ENCODE measurements at places on chromosomes 7 and 10.

DNA sequence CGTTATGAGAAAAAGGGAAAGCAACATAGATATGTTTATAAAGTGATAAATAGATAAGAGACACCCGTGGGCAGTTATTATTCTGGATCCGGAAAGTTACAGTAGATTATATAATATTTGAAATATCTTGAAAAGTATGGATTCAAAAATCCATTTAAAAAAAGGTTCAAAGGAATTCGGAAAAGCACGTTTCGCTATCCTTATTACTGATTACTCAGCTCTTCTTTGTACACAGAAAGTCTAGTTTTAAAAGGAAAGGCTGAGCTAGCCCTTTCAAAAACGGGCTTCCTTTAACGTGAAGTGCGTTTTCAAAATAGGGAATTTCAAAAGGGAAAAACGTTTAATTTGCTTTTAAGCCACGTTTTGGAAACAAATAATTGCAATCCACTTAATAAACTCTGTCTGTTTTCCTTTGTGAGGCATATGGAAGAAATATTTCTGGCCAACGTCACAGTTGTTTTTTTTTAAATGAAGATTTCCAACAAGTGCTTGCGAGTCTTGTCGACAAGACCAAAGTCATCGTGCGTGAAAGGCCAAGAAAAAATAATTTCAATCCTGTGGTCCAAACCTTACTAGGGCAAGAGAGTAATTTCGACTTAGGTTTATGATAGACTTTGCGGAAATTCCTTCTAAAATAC lies 2.2 kb upstream of the SKIDA1 start:
- DNase-seq = no peak

DNA sequence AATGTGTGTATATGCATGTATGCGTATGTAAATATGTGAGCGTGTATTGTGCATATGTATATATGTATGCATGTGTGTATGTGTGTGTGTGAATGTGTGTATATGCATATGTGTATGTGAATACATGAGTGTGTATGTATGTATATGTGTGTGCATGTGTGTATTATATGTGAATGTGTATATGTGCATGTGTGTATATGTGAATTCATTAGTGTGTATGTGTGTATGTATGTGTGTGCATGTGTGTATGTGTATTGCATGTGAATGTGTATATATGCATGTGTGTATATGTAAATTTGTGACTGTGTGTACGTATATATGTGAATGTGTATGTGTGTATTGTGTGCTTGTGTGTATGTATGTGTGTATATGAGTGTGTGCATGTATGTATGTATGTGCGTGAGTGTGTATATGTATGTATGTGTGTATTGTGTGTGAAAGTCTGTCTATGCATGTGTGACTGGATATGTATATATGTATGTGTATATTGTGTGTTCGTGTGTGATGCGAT lies 455.9 kb downstream of the TYW1 start:
- no peak for DNase-seq

DNA sequence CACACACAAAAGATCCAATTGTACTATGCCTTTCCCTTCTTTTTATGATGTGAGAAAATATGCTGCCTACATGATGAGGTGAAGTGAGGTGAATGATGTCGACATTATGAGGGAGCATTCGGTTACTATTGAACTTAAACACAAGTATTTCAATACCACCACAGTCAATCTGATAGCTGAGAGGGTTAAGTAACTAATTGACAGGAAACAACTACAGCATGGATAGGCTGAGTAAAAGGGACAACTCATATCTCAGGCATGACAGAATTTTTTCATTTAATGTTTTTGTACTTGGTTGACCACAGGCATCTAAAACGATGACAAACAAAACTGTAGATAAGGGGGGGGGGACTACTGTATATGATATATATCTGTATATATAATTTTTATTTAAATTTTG lies 488.9 kb downstream of the SH2D4B start:
- no peak for DNase-seq

DNA sequence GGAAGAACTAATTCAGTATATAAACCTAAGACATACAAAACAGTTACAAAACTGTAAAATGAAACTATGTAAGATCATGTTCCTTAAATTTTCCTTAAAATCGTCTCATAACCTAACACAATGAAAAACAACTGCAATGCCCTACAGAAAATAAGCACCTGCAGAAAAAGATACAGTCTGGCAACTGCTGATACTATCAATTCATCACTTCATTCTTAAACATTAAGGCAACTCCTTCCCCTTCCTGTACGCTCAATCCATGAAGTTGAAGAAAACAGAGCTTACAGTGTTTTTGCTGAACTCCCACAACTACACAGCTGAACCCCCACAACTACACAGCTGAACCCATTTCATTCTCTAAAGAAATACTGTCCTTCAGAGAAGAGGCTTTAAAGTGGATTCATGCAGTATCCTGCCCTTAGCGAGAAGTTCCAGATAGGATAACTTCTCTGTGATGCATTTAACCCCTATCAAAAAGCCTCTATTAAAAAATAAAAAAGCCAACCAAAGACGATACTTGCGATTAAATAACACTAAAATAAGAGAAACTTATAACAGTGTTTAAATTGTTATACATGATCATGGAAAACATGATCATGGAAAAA lies 50.0 kb downstream of the JMJD1C start:
- no peak for DNase-seq

GRCh38 chr7:144516729-144517525 lies 113.4 kb upstream of the NOBOX start:
- no peak for DNase-seq

DNA sequence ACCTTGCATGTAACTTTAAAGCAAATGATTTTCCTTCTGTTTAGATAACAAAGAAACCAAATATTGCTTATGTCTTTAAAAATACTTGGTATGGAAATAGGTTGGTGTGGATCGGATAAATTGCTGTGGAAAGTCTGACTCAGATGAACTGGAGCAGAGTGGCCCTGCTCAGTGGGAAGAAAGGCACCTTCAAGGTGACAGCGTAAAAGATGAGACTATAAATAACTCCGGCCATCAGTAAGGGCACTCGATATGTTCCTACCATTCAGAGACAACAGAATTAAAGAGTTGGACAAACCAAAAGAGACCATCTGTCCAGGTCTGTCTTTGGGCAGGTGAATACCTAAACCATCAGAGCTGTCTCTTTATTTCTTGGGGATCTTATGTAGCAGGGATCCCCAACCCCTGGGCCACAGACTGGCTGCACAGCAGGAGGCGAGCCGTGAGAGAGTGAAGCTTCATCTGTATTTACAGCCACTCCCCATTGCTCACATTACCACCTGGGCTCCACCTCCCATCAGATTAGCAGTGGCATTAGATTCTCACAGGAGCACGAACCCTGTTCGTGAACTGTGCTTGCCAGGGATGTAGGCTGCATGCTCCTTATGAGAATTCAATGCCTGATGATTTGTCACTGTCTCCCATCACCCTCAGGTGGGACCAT lies 357.1 kb downstream of the PRPF18 start:
- DNase-seq = no peak

DNA sequence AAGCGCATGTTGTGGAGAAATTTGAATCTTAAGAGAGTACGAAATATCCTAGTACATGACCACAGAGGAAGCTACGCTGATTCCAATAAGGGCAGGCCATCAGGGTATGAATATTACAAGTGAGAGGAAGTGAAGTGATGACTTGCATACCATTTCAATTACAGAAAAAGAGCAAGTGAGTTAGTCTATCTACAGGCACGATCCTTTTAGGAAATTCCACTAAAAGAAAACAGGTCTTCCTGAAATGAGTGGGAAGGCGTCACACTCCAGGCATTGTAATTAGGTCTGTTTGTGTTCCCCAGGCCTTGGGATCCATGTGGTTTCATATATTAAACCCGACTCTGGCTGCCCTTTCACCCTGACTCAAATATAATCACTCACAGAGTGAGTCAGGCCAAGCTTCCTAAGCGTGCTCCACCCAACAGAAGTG lies 152.5 kb downstream of the SEMA3A start:
- DNase-seq = no peak

DNA sequence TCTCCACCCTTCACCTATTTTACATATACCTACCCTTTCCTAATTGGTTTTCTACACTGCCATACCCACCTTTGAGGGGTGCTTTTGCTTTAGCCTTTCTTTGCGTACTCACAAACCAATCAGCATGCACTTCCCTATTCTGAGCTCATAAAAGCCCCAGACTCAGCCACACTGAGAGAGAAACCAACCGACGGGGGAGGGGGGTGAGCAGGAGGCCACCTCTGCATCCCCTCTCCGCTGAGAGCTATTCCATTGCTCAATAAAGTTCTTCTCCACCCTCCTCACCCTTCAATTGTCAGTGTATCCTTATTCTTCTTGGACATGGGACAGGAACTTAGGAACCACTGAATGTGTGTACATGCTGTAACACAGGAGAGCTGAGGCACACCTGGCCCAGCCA lies 9.0 kb upstream of the FKBP9 start:
- DNase-seq = no peak

- no peak for DNase-seq
Measured at GRCh38 chr7:87886875-87887274, 10.6 kb downstream of the DBF4 start.

- no peak for DNase-seq
Measured at GRCh38 chr7:141210862-141211261, 137.0 kb downstream of the TMEM178B start.

GRCh38 chr10:89440226-89441009 lies 26.1 kb downstream of the IFIT5 start:
- DNase-seq = no peak

DNA sequence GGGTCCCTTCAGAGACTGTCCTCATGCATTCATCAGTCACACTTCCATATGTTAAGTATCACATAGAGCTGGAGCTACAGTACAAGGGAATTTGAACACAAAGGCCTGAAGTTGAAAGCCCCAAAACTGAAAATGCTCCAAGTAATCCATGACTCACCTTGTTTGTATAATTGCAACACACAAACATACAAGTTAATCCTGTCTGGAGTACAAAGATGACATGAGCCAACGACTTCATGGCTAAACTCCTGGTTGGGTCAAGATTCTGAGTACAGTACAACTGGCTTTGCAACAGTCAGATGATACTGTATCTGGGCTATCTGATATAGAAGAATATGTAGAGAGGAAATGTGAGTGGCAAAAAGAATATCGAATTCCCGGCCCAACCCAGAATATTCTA lies 73.1 kb upstream of the AASS start:
- DNase-seq = no peak

GRCh38 chr10:12819071-12819470 lies 182.4 kb downstream of the CCDC3 start:
- no peak for DNase-seq

DNA sequence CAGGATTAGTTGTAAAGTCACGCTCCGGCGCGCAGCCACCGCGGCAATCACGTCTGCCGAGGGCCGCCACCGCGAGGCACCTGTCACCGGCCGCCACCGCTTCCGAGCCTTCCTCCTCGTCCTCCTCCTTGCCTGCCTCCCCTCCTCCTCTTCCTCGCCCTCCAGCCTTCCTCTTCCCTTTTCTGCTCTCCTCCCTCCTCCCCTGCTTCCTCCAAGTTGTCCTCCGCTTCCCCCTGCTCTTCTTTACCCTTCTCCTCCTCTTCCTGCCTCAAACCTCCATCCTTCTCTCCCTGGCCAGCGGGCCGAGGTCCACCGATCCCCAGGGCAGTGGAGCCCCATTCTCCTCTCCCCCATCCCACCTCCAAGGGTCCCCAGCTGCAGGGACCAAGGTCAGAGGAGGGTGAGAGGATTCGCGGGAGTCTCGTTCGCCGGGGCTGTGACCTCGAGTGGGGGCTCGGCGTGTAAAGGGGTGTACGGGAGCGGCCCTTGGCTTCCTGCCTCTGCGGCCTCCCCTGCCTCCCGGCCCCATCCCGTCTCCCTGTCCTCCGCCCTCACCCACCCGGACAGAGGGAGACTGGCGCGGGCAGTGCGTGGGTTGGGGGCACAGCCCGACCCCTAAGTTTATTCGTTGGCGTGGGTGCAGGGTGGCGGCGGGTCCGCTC lies 89.5 kb upstream of the PAX2 start:
- DNase-seq = peak; percentile 27

DNA sequence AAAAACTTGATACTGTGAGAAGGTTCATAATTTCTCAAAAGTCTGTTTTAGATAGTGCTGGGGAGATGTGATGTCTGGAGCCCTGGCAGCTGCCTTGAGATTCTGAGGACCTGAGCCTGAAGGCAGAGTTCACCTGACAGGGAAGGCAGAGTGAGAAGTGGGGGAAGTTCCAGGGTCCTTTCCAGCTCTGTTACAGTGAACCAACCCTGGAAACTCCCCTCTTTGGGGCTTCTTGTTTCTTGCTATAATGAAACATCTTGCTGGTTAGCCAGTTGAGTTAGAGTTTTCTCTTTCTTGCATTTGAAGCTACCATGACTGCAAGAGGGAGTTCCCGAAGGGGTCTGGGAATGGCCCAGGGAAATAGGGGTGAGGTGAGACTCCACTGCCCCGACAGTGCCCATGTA lies 158.9 kb upstream of the TNRC18 start:
- DNase-seq = peak; percentile 9

DNA sequence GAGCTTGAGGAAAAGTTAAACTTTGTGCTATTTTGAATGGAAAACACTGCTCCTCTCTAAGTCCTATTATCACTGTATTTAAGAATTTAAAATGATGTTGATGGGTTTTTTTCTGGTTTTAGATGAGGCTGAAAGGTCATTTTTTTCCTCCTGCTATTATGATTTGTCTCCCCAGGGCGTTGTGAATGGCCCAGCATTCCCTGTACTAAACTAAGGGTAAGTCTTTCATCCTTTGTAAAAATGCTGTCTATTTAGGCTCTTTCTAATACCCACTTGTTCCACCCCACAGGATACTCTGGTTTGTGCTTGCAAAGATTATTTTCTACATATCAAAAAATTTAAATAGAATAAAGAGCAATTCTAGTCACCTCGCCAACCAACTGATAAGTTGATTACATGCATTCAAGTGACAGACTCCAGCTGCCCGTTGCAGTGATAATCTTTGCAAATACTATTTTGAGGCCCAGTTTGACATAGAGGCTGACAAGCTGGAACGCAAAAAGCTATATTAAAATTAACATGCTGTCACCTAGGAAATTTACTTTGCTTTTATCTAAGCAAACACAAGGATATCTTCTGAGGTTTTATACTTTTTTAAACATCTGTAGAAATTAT lies 222.3 kb upstream of the TMEM229A start:
- no peak for DNase-seq

DNA sequence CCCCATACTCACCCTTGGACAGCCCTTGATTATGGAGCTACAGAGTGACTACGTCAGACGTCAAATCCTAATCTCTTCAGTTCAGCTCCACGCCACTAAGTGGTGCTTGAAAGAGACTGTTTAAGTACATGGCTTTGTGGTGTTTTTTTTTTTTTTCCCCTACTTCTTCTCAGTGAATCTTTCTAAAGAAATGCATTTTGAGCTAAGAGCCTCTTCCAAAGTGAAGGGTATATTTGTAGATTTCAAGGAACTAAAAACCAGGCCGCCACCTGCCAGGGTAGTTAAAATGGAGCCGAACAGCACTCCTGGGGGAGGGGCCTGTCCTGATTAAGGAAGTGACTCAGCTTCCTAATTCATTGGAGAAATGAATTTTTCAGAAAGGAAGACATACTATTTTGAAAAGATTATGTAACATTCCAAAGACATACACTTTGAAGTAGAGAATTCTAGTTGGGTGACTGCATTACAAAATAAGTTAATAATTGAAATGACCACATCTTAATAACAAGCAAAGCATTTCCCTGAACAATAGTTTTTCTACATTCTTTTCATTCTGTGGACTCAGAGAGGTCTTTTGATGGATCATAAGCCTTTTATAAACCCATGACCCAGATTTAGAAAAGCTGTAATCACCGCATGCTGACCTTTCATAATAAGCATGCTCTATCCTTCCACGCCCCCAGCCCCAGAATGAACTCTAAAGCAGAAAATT lies 20.6 kb upstream of the VPS41 start:
- DNase-seq = no peak

GRCh38 chr7:87517136-87517815 lies 41.8 kb upstream of the ABCB4 start:
- no peak for DNase-seq
